ENCODE measurements at places on chromosomes 16 and 17. TPM values are rescaled to one million over a fixed set of nuclear protein-coding genes. Genes with fewer than 3 reads are reported as not detected.
A peak's percentile ranks its signal among the peaks of the same experiment; 100 is the strongest.

DNA sequence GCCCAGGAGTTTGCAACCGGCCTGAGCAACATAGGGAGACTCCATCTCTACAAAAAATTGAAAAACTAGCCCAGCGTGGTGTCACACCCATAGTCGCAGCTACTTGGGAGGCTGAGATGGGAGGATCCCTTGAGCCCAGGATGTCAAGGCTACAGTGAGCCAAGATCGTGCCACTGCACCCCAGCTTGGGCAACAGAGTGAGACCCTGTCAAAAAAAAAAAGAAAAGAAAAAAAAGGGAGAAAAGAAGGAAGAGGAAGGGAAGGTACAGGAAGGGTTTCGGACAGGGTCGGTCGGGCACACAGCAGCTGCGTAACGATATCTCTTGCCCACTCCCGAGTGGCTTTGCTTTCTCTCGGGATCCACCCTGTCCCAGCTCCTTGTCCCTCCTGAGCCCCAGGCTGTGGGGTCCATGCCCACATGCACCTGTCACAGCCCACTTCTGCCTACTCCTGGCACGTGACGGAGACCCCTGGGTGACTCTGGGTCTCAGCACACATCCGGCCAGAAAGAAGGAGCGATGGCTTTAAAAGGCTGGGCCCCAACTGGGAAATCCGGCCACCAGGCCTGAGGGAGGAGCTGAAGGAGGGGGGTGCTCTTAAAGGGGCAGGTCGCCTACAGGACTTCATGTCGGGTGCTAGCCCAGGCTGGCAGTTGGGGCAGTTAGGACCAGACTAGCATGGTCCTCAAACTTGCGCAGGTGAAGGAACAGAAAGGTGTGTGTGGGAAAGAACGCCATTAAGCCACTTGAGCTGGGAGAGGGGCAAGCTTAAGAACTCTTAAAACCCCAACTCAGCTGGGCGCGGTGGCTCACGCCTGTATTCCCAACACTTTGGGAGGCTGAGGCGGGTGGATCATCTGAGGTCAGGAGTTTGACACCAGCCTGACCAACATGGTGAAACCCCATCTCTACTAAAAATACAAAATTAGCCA is at the start of gene GHDC:
Gene GHDC, minus strand, starts transcription at position 526 of the 931 bp plus-strand sequence. CDS start 913 bp downstream, outside the sequence.
- peak; percentile 88 for DNase-seq

DNA sequence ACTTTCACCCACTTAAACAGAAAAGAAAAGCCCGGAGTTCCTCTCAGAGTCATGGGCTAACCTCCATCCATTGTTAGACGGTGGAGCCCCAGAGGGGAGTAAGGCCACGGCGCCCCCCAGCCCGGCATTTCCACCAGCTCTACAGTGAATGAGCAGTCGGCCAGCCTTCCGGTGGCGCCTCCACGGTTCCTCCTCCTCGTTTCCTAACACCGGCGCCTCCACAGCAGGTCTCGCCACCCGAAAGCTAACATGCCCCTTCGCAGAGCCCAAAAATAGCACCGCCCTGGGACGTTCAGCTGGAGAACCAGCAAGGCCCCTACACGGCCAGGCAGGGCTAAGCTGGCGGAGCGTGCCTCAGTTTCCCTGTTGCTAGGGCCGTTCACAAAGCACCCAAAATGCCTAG is 858 bp downstream of the MMD start:
- DNase-seq = peak; percentile 68

GRCh38 chr17:2222901-2223616 is 80.5 kb downstream of the SMG6 start:
- DNase-seq = peak; percentile 89

Gene ARHGAP44
- total RNA-seq = 7.8 TPM

GRCh38 chr17:78933025-78933958 is 8.1 kb upstream of the TIMP2 start:
- DNase-seq = peak; percentile 84

DNA sequence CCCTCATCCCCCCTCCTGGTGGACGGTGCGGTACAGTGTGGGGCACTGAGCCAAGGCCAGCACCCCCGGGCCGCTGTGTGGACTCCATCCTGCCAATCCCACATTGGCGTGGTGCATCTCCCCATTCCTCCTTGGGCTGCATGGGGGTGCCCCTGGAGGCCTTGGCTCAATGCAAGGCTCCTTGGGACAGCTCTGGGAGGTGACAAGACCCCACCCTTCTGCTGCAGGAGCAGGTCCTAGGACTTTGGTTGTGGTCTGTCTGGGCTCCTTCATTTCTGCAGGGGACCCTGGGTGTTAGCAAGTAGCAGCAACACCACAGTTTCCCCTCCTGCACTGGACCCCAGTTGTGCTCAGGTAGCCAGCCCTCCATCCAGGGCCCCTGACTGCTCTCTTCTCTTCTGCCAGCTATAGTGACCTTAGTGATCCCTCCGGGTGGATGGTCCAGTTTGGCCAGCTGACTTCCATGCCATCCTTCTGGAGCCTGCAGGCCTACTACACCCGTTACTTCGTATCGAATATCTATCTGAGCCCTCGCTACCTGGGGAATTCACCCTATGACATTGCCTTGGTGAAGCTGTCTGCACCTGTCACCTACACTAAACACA is 1.3 kb downstream of the PRSS21 start:
- no peak for DNase-seq

DNA sequence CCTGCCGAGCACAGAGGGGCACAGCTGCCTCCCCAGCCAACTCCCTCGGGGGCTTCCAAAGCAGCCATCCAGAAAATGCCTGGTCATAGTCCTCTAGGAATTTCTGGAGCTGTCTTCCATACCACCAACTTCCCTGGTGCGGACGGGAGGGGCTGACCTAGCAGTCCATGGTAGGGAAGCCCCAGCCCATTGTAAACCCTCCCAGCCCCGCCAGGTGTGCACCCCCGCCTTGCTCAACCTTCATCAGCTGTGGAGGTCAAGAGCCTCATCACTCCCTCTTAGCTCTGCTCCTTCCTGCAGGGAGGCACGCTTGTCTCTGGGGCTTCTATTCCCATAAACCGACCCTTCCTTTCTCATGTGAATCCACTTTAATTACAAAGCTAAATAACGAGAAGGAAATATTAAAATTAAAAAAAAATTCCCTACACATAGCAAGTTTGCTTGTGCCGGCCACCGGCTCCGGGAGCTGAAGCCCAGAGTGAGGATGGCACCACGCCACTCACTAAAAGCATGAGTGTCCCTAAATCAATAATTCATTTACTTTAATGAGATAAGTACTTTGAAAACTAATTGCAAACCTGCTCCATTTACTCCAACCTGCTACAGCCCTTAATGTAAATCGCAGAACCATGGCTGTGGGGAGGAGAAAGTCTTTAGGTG is 181.4 kb downstream of the ENGASE start:
- DNase-seq = no peak

GRCh38 chr17:75707079-75707571 is 14.1 kb upstream of the ITGB4 start:
- DNase-seq = peak; percentile 62

- DNase-seq = no peak
These were observed 9.8 kb downstream of the SARM1 start for GRCh38 chr17:28381141-28381825.

Gene TSNAXIP1
- total RNA-seq = not detected

Gene FTO
- 90.6 TPM for total RNA-seq

Gene CDH1
- total RNA-seq = 1.4 TPM

DNA sequence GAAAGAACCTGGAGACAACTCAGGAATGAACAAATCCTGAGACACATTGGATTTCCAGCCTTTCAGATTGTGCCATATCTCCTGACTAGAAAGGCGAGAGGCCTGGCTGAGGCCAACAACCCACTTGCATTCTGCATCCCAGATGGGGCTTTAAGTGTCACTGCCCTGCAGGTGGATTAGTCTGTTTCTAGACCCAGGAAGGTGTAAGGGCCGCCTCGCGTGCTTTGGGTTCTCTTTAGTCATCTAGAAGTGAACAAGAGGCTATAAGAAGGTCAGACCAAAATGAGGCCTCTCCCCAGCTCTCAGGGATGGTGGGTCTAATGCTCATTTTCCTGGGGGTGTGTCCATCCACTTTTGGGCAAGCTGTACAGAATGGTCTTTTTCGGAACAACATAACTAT is 4.9 kb downstream of the SAP30BP start:
- no peak for DNase-seq

Gene CCL4L2
- 0.39 TPM for total RNA-seq

DNA sequence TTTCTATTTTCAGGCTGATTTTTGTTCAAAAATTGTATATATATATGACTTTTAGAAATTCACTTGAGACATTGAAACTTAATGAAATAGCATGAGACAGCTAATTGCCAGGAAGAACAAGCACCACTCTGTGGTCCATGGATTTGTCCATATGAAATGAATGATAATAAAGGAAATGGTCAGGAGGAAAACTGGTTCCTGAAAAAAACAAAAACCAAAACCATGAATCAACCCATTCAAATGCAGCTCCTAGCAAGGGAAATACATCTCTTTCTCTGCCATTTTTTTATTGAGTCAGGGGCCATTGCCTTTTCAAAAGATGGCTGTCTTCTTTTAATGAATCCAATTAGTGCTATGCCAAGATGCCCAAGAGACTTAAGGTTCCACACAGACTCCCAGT is 230.7 kb downstream of the SLC39A11 start:
- no peak for DNase-seq

GRCh38 chr17:71229070-71229469 is 891.8 kb upstream of the SOX9 start:
- no peak for DNase-seq

- DNase-seq = no peak
These were observed 21.1 kb upstream of the MYOCD start for GRCh38 chr17:12644623-12645022.

DNA sequence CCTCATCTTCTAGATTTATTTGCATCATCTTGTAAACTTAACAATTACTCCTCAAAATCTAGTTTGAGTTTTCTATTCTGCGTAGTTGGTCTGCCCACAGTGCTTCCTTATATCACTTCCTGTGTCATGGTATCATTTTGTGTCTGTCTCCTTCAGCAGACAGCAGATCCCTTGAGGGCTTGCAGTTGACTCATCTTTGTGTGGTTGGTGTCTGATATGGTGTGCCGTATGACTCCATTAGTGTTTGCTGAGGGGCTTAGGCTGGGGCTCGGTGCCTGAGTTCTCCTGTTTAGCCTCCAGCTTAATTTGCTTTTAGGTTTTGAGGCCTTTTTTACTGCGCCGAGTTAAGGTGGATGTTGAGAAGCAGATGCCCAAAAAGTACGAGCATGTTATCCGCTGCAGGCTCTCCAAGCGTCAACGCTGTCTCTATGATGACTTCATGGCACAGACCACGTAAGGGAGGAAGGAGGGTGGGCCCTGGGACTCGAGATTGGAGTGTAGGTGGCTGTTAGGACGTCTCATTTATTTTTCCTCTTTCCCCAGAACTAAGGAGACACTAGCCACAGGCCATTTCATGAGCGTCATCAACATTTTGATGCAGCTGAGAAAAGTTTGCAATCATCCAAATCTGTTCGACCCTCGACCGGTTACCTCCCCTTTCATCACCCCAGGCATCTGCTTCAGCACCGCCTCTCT is 16.9 kb downstream of the SRCAP start:
- DNase-seq = no peak

- no peak for DNase-seq
These were observed 30.4 kb downstream of the TRAF4 start for GRCh38 chr17:28774206-28774605.

Gene CEP295NL
- 0.83 TPM for total RNA-seq

DNA sequence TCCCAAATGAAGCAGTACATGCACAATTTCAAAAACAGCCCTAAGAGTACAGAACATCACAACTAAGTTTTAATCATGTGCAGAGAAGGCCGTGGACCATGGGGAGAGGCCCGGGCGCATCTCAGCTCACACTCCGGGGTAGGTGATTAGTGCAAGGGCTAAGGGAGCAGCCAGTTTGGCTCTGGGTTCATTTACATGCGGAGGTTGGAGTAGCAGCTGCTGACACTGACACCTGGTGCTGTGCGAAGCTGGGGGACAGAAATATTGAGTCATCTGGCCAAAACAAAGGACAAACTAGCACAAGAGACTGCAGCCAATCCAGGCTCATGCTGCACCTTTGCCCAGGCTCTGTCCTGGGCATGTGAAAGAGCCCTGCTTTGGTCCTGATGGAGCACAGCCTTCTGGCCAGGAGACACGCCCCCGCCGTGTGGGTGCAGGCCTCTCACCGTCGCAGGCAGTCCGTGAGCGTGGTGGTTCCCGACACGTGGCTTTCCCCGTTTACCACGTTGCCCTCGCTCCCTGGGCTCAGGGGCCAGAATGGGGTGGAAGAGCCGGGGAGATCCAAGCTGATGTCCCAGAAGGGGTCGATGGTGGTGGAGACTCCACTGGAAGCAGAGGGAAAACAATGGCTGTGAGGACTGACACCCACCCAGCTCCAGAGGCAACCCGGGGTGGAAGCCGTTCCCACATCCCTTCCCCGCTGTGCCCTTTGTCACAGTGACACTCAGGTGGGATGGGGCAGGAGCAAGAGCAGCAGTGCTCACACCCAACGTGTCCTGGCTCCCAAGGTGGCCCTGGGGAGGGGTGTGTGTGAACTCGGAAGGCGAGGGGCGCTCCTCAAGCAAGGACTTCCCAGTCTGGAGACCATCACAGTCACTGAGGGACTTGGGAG is 31.9 kb downstream of the USP22 start:
- no peak for DNase-seq

Gene LPO
- total RNA-seq = not detected

DNA sequence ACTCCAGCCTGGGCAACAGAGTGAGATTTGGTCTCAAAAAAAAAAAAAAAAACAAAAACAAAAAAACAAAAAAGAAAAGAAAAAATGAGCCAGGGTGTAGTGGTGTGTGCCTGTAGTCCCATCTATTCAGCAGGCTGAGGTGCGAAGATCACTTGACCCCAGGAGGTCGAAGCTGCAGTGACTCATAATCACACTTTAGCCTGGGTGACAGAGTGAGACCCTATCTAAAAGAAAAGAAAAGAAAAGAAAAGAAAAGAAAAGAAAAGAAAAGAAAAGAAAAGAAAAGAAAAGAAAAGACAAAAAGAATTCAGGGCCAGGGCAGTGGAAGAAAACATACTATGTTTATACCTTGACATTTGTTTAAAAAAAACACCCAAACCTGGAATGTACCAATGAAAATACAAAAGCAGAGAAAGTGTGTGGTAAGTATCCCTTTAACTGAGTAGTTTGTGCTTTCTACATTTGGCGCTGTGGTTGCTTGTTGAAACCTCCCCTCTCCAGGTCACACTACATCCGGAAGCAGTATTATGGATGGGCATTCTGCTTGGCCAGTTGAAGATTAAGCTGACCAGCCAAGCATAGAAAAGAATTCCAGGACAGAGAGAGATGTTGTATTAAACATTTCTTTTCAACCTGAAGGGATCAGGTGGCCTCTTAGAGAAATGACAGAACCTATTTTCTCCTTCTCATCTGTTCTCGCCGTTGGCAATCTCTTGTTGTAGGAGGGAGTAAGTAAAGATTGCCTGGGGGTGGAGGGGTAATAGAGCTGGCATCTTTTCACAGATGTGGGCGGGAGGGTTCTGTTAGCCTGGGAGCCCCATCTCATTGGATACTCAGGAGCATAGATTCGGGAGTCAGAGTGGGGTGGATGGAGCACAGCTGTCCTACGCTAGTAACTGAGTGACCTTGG is 12.1 kb upstream of the PRKCB start:
- no peak for DNase-seq

DNA sequence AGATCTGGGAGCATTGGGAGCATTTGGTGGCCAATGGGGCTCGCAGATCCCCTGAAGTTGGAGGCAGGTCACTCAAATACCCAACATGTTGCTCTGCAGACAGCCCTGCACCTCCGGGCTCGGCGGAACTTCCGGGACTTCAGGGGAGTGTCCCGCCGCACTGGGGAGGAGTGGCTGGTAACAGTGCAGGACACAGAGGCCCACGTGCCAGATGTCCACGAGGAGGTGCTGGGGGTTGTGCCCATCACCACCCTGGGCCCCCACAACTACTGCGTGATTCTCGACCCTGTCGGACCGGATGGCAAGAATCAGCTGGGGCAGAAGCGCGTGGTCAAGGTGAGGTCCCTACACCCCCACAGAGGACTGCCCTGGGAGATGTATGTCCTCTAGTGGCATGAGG is 16.4 kb downstream of the MVP start:
- DNase-seq = no peak
